ENCODE measurements at places on chromosomes 11 and 22. TPM values are rescaled to one million over a fixed set of nuclear protein-coding genes. Genes with fewer than 3 reads are reported as not detected.

- 0 out of 2 replicates have a peak, but pooled peaks cover 2% of the 10 kb centered on the region for H3K36me3 ChIP-seq
- peaks cover 41% of the 10 kb centered on the region for H3K4me1 ChIP-seq
- H3K4me3 ChIP-seq, result no peak overlapping the region
- no peak overlapping the region for H3K27ac ChIP-seq
- DNase-seq, result peak; percentile 35
- no peaks in the 10 kb centered on the region for H3K27me3 ChIP-seq
Measured at GRCh38 chr11:108933630-108934029, 268.8 kb downstream of the DDX10 start.

- no peak overlapping the region for H3K4me3 ChIP-seq
- no peaks in the 10 kb centered on the region for H3K27me3 ChIP-seq
- no peak for DNase-seq
- no peaks in the 10 kb centered on the region for H3K36me3 ChIP-seq
- H3K27ac ChIP-seq, result no peak overlapping the region
- H3K4me1 ChIP-seq, result no peaks in the 10 kb centered on the region
Measured at GRCh38 chr11:45073685-45074141, 72.7 kb upstream of the PRDM11 start.

- DNase-seq, result peak; percentile 96
- H3K27me3 ChIP-seq, result no peaks in the 10 kb centered on the region
Measured at GRCh38 chr11:9759519-9760192, 95.8 kb downstream of the SWAP70 start.

DNA sequence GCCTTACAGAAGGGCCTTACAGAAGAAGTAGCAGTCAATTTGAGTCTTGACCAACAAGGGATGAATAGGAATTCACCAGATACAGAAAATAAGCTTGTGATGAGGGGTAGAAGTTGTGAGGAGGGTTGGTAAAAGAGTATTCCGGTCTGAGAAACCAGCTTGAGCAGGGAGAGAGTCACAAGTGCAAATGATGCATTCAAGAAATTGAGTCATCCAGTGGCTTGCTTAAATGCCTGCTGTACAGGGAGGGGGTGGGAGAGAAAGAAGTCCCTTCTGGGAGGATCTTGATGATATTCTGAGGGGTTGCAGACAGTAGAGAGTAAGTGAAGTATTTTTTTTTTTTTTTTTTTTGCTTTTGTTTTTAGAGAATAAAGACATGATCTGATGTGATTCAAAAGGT is 9.2 kb downstream of the CCKBR start:
- H3K4me3 ChIP-seq, result no peak overlapping the region
- DNase-seq, result no peak
- H3K27ac ChIP-seq, result no peak overlapping the region
- H3K4me1 ChIP-seq, result no peaks in the 10 kb centered on the region
- H3K36me3 ChIP-seq, result no peaks in the 10 kb centered on the region

GRCh38 chr22:24542641-24543040 is 12.3 kb downstream of the GUCD1 start:
- H3K36me3 ChIP-seq, result peaks cover 8% of the 10 kb centered on the region
- no peaks in the 10 kb centered on the region for H3K27me3 ChIP-seq
- no peak for DNase-seq
- no peaks in the 10 kb centered on the region for H3K4me1 ChIP-seq
- no peak overlapping the region for H3K4me3 ChIP-seq
- H3K27ac ChIP-seq, result no peak overlapping the region

DNA sequence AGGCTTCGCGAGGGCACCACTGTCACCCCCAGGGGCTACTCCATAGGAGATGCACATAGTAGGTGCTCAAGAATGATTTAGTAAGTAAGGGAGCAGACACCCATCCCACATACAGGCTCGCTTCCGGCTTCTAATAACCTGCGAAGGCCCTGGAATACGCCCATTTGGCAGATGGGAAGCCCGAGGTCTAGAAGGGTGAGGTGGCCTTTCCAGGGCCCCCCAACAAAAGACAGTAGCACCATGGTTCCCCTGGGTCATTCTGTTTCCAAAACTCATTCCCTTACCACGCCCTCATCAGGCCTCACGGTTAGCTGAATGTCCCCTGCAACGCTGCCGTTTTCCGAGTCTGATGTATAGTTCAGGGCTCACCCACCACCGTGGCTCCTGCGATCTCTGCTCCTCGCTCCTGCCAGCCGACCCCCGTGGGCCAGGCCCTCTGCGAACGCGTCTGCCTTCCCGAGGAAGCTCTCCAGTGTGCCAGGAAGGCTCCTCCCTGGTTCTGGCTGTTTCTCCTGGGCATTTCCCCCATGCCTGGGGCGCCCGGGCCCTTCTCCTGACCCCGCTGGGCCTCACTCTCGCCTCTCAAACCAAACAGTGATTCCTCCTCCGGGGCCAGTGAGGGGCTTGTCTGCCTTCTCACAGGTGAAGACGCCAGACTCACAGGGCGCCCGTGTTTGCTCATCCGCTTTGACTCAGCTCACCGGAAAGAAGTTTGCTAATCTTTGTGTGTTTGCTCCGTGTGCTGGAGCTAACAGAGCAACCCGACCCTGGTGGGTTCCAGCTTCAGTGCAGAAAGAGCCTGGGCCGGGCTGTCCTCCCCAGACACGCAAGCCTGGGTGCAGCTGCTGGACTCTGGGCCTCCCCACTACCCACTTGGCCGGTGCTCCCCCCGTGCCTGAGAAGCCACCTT is 86.6 kb downstream of the RTL6 start:
- peak; percentile 83 for DNase-seq
- H3K36me3 ChIP-seq, result no peaks in the 10 kb centered on the region
- peak overlapping the region; percentile 95 for H3K27ac ChIP-seq
- no peaks in the 10 kb centered on the region for H3K27me3 ChIP-seq
- peak overlapping the region; percentile 55 for H3K4me3 ChIP-seq

TNNI2 gene
- total RNA-seq, result not detected

Data from PC-3 (cell line).